ENCODE measurements at places on chromosomes 12 and 14.

DNA sequence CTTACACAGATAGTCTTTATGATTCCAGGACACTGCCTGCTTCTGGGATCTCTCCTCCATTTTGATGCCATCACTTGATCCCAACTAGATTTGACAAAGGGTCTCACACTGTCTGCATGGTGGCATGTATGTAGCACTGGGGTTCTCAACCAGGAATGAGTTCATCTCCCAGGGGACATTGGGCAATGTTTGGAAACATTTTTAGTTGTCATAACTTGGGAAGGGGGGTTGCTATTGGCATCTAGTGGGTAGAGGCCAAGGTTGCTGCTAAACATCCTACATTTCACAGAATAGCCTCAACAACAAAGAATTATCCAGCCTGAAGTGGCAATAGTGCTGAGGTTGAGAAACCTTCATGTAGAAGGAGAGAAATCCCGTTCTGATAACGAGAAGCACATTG is 376.2 kb downstream of the DPF3 start:
- no peak for DNase-seq

DNA sequence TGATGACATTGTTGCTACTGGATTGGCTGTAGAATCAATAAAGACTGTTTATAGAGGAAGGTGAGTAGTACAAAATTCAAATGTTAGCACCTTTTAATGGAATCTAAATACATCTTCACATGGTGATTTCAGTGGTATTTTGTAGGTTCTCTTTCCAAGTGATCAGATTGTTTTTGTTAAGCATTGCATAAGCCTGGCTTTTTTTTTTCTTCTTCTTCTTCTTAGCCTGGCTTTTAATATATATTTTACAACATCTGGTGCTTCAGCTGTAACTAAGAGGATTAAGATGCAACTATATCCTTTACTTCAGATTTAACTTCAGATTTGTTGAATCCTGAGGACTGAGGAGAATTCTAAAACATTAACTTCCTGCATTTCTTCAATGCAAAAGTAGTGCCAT is 57.3 kb upstream of the ATF1 start:
- no peak for DNase-seq

- no peak for DNase-seq
Measured at GRCh38 chr12:114272605-114273004, 133.3 kb downstream of the TBX5 start.

DNA sequence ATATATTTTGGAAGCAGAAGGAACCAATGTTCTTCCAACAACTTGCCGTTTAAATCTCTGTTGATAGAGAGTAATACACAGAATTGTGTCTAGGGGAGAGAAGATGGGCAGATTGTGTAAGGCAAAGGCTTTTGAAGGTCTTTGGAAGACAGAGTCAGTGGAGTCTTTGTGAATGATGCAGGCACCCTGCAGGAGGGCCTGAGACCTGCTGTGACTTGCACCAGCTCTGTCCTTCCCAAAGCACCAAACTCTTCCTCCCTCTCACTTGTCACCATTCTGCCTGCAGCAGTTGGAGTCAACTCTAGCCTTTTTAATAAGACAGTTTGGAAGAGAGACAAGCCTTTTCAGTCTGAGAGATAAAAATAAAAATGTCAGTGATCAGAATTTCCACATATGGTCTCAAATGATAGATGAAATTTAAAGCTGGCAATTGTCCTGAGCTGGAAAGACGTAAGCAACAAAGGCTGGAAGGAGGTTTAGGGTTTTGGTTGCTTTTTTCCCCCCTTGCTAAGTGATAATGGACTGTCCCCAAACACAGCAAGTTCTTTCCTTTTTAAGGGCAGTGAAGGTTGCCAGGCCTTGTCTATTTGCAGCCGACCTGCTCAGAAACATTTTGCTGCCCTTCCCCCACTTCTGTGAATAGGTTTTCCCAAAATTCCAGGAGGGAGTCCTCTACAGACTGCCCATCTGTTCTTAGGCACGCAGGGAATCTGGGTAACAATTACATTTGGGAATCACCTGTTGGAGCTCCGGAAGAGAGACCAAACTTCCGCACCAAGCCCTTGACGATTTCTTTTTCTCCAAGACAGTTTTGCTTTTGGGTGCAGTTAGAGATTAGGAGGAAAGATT is 103.0 kb upstream of the NTF3 start:
- no peak for DNase-seq

- no peak for DNase-seq
Measured at GRCh38 chr12:104827587-104827986, 130.5 kb downstream of the SLC41A2 start.

- DNase-seq = no peak
Measured at GRCh38 chr14:74570696-74571095, 41.3 kb downstream of the LTBP2 start.

- DNase-seq = no peak
Measured at GRCh38 chr14:50675597-50675996, 7.5 kb upstream of the SAV1 start.

GRCh38 chr14:71776471-71777360 is 155.5 kb upstream of the RGS6 start:
- DNase-seq = no peak

GRCh38 chr12:68481181-68481941 is 129.3 kb upstream of the RAP1B start:
- DNase-seq = no peak

GRCh38 chr14:59339524-59340330 is 125.5 kb downstream of the GPR135 start:
- DNase-seq = no peak

GRCh38 chr14:69713993-69714679 is 52.8 kb upstream of the SRSF5 start:
- DNase-seq = no peak

- DNase-seq = no peak
Measured at GRCh38 chr14:90624227-90624626, 192.0 kb downstream of the TTC7B start.

GRCh38 chr14:54329082-54329695 is 67.6 kb upstream of the CDKN3 start:
- no peak for DNase-seq

DNA sequence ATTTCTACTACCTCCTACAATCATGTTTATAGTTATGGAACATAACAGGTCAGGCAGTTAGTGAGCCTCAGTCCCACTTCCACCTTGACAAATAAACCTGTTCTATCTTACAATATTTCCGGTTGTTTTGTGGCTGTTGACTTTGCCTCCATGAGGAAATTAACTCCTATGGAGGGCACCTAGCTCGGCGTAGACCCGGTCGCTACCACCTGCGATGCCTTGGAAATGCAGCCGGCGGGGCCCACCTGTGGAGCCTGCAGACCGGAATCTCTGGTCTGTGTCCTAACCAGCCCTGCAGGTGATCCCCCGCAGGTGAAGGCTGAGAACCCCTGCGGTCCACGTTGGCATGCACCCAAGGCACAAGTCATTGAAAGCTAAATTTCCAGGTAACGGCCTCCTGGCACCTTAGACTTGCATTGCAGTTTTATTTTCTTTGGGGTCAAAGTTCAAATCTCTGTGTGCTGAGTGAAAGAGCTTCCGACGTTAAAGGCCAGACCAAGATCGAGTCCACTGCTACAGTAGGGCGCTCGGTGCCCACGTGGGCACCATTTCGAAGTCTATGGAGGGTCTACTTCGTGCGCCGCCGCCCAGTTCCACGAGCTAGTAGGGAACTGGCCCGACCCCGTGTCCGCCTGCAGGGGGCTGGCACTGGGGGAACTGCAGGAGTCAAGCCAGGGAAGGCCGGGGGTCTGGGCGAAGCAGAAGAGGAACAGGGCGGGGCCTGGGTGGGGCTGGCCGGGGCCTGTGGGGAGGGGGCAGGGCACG is 782 bp upstream of the PIWIL1 start:
- no peak for DNase-seq

GRCh38 chr12:113245695-113246477 is 24.6 kb downstream of the TPCN1 start:
- no peak for DNase-seq

DNA sequence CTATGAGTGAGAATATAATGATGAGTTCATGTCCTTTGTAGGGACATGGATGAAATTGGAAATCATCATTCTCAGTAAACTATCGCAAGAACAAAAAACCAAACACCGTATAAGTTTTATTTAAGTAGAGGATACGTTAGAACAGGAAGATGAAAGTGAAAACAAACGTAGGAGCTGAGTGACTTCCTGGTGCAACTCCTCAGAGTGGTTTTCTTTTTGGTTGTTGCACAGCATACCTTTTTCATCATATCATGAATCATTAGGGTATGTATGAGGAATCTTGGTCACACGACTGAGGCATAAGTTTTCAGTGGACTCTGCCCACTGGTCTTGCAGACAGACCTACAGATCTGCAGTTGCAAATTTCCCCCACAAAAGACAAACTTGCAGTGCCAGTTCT is 199.0 kb downstream of the LRFN5 start:
- DNase-seq = no peak

GRCh38 chr14:71005076-71005475 is 97.8 kb downstream of the PCNX1 start:
- no peak for DNase-seq

- DNase-seq = no peak
Measured at GRCh38 chr12:124797321-124797720, 66.3 kb downstream of the SCARB1 start.

- no peak for DNase-seq
Measured at GRCh38 chr12:124026755-124027745, 54.0 kb downstream of the ZNF664 start.

GRCh38 chr12:6734506-6735387 is 10.9 kb downstream of the COPS7A start:
- no peak for DNase-seq

DNA sequence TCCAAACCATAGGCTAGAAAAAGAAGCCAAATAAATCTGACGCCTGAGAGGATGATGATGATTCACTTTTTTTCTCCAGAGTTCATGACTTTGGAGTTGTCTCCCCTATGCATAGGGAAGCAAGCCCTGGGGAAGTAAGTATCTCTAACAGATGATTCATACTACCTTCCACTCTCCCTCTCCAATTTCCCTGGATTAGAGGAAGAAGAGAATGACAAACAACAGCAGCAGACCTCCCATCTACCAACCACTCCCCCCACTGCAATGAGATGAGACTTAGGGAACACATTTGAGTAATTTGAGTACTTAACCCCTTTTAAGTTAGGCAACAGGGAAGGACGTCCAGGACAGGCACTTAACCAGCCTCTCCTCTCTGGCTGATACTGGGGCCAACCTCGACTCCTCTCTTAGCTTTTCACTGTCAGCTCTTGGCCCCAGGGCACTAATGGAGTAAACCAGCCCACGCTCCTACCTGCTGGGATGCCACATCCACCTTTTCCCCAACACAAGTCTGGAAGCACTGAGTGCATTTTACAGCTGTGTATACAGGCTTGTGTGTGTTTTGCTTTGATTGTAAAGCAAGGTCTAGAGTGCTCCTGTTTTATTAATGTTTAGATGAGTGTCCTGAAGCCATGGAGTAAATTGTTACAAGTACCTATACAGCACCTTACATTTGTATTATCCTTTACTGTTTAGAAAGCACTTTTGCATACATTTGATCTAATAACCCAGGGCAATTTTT is 180.7 kb downstream of the PHLDA1 start:
- DNase-seq = no peak

GRCh38 chr14:87767567-87767901 is 225.4 kb downstream of the GALC start:
- DNase-seq = no peak
